ENCODE measurements at places on chromosomes 7 and 10. TPM values are rescaled to one million over a fixed set of nuclear protein-coding genes. Genes with fewer than 3 reads are reported as not detected.

DNA sequence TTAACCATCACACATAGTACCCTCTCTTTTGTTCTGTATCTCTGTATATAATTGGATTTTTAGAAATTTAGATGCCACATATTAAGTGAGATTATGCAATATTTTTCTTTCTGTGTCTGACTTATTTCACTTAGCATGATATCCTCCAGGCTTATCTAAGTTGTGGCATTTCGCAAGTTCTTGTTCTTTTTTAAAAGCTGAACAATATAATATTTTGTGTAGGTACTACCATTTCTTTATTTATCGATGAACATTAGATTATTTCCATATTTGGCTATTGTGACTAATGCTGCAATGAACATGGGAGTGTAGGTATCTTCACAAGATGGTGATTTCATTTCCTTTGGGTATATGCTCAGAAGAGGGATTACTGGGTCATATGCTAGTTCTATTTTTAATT lies 295.0 kb downstream of the SUGCT start:
- no peak for DNase-seq

- DNase-seq: peak; percentile 28
Observed at GRCh38 chr10:11724938-11725776, 17.0 kb upstream of the ECHDC3 start.

The UCMA gene
- polyA plus RNA-seq: not detected

The LIPK gene
- not detected for polyA plus RNA-seq

Data from right lung (tissue), 10 donors.